ENCODE measurements at places on chromosomes 7 and 10. TPM values are rescaled to one million over a fixed set of nuclear protein-coding genes. Genes with fewer than 3 reads are reported as not detected.

CPEB3 gene
- polyA plus RNA-seq, result 20.0 TPM

TUBAL3 gene
- polyA plus RNA-seq, result not detected

PUS7 gene
- 9.2 TPM for polyA plus RNA-seq

TMEM213 gene
- not detected for polyA plus RNA-seq

DPP6 gene
- 20.4 TPM for polyA plus RNA-seq
